Activated CD4-positive, alpha-beta memory T cell treated with anti-CD3 and anti-CD28 coated beads, Interleukin-2, amount 10 ng/mL, durations not matched to agents 7 days and 5 days (primary cell): ENCODE measurements at places on chromosomes 6 and 20. TPM values are rescaled to one million over a fixed set of nuclear protein-coding genes. Genes with fewer than 3 reads are reported as not detected.

PROCR gene
- 0.88 TPM for total RNA-seq

- no peak for DNase-seq
These were observed 427.3 kb upstream of the CITED2 start for GRCh38 chr6:139801571-139802321.

DNA sequence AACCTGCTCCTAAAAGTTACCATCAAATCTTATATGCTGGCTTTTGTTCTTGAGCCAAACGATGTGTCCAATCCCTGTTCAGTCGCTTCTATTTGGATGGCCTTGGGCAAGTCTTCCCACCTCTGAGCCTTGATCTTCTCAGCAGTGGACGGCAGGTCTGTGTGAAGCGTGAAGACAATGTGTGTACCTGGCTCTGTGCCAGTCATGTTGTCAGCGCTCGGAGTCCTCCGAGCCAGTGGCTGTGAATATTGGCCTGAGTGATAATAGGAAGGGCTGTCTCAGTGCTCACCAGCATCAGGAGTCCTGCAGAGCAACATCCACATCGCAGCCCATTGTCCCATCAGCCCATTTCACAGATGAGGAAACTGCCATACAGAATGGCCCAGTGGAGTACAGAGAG is 219.0 kb downstream of the CDC5L start:
- DNase-seq: no peak

FAM209B gene
- total RNA-seq: 0.91 TPM

GRCh38 chr6:121776054-121776453 is 340.6 kb downstream of the GJA1 start:
- no peak for DNase-seq

DNA sequence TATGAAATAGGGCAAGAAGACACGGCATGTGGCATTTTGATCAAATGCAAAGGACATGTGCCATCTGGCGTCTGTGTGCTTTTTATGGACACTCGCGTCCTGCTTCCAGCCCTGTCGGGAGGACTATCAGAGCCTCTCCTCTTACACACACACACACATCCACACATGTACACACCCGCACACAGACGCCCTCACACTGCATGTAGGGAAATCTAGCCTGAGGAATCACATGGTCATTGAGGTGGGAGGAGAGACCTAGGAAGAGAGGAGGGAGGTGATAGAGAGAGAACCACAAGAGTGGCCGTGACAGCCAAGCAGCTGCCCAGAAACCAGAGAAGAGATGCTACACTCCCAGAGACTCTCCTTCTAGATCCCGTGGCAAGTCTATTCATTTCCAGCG is 105.9 kb upstream of the CDYL start:
- no peak for DNase-seq

DNA sequence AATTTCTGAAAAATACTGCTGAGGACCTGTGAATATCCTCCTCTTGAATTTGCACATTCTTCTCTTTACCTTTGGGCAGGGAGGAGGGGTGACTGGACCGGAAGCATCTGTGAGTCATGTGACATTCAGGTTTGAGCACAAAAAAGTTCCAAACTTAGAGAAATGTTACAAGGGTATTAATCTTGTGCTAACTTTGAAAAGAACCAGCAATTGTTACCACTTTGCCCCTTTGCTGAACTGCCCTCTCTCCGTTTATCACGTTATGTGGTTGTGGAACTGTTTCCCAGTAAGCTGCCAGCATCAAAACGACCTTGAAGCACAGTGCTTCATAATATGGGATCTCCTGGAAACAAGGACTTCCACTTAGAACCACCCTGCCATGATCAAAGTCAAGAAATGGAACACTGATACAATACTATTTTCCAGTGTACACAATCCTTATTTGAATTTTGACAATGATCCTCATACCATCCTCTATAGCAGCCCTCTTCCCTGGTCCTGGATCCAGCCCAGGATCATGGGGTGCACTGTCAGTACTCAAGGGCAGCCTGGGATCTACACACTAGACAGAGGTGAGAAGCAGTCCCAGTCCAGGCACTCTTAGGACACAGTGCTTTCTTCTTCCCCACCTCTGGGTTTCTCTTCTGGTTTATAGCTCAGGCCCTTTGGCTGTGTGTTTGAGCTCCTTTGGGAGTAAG is 2.3 kb upstream of the TUBB1 start:
- no peak for DNase-seq

RCAN2 gene
- total RNA-seq: 2.8 TPM

- DNase-seq: peak; percentile 86
These were observed 1.7 kb downstream of the TNF start for GRCh38 chr6:31576897-31577578.

- DNase-seq: no peak
These were observed 117.1 kb upstream of the RAB32 start for GRCh38 chr6:146426516-146426915.

DNA sequence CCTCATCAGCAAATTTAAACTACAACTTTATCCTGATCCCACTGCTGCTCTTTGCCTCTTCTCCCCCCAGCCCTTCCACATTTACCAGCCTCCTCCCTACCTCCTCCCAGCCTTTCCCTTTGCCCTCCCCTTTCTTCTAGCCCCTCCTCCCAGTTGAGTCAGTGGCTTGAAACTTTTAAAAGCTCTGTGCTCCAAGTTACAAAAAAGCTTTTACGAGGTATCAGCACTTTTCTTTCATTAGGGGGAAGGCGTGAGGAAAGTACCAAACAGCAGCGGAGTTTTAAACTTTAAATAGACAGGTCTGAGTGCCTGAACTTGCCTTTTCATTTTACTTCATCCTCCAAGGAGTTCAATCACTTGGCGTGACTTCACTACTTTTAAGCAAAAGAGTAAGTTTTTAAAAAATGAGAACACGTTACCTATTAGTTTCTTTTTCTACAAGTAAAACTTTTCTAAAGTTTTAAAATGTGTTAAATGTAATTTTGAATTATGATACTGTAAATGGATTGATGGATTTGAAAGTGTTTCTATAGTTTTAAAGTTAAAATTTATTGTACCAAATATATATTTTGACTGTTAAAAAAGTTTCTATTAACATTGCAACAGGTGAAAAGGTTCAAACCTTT is at the start of gene GJA1:
Gene GJA1 (plus strand): TSS at position 203 of the 626 bp plus-strand sequence. CDS start 11,202 bp downstream, outside the sequence.
- DNase-seq: no peak

- DNase-seq: no peak
These were observed 64.1 kb downstream of the FAM50B start for GRCh38 chr6:3913077-3913957.

KAT14 gene
- total RNA-seq: 15.1 TPM

- no peak for DNase-seq
These were observed 3.8 kb downstream of the GUCA1A start for GRCh38 chr6:42176981-42177380.

DNA sequence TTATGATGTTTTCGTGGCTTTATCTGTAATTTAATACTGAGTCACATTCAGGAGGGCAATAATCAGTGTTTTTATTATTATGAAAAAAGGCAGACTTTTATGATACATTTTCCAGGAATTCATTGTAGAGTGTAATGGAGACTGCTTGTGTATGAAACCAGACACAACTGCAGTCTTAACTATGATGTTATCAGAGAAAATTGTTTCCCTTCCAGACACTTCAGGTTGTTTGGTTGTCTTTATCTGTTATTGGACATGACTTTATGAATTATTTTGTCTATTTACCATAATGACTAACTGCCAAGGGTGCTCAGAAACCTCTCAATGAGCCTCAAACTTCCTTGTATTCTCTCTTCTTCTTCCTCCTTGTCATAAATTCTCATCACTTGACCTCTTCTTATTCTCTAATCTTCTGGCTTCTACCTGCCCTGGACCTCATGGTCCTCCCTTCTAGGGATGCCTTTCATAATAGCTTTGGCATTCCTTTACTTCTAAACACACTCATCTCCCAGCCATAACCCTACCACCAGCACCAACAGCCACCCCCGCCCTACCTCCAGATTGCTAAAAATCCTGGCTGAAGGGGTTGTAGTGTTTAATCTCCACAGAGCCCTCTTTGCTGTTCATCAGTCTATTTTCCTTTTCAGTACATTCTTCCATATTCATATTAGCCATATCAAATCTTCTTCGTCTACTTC is 492.5 kb downstream of the CDKAL1 start:
- no peak for DNase-seq

OLIG3 gene
- total RNA-seq: 0.45 TPM

GRCh38 chr6:148146717-148147462 is 195.7 kb upstream of the SASH1 start:
- peak; percentile 49 for DNase-seq

DNA sequence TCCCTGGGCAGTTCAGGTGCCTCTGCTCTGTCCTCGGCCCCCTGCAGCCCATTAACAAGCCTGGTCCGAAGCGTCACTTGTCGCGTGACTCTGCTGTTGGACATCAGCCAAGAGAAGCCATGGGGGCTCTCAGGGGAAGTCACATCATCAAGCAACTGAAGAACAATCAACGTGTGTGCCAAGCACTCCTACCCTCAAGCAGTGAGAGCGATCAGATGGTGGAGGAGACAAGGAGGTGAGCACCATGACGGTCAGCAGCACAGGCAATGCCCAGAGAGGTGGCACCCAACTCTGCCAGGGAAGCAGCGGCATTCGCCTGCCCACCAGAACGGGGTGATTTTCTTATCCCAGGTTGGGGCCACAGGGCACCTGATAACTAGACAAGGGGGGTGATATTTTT is 132.7 kb downstream of the AGPAT4 start:
- DNase-seq: peak; percentile 13

ZNF311 gene
- total RNA-seq: 0.53 TPM

- DNase-seq: no peak
These were observed 574 bp downstream of the ARHGAP40 start for GRCh38 chr20:38602185-38602581.

DNA sequence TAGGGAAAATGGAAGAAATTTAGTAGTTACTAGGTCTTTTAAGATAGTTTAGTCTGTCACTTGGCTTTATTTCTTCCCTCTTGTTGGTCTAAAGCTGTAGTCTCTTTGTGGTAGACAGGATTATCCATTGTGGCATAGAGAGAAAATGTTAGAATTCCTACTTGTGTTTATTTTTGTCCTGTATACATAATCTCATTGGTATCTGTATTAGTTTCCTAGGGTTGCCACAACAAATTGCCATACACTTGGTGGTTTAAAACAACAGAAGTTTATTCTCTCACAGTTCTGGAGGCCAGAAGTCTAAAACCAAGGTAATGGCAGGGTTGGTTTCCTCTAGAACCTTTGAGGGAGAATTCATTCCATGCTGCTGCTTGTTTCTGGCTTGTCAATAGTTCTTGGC is 119.4 kb downstream of the ZFAND3 start:
- no peak for DNase-seq

- no peak for DNase-seq
These were observed 47.2 kb upstream of the IPCEF1 start for GRCh38 chr6:154403788-154404187.

- DNase-seq: no peak
These were observed 221.9 kb downstream of the TTLL2 start for GRCh38 chr6:167546611-167547327.

- no peak for DNase-seq
These were observed 28.3 kb upstream of the FAM83C start for GRCh38 chr20:35320396-35321126.

DNA sequence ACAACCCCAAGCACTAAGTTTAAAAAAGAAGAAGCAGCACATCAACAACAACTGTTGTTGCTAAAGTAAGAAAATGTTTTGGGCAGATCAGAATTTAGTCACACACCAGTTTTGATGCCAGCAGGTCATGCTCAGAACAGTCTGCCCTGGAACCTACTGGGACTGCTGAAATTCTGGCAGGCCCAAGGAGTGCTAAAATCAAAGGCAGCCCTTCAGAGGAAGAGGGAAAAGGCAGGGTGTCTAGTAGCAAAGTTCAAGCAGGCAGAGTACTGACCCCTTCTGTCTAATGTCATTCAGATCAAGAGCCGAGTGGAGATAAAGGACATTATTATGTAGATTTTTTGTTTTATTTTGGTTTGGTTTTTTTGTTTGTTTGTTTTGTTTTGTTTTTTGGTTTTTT is 96.6 kb upstream of the LOC128125822 start:
- no peak for DNase-seq

GRCh38 chr6:126176282-126176681 is 163.6 kb upstream of the CENPW start:
- no peak for DNase-seq

GLP1R gene
- total RNA-seq: not detected

DNA sequence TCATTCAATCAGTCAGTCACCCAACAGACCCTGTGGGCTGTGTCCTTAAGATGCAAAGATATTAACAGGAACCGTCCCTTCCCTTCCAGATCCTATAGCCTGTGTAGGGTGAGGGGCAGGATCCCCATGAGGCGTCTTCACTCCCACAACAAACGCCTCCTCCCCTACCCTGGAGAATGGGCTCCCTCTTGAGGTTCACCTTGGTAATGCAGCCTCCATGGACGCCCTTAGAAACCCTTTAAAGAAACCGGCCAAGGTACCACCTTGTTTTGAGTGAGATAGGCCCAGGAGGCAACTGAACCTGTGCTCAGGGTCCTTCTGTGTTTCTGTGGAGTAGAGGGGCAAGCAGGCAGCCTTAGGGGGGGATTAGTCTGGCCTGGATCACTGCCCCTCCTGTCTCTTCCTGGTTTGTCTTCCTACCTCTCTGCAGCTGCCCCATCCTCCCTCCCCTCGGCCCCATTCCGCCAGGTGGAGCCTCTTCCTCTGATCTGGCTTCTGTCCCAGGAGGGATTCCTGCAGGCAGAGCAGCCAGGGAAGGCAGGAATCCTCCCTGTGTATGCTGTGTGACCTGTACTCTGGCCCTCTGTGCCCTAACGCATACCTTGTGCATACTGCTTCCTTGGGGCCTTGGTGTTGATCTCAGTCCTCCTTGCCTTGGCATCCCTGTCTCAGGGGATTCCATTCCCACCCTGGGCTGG is 6.6 kb upstream of the GUCA1A start:
- peak; percentile 79 for DNase-seq

BPIFA1 gene
- not detected for total RNA-seq

DNA sequence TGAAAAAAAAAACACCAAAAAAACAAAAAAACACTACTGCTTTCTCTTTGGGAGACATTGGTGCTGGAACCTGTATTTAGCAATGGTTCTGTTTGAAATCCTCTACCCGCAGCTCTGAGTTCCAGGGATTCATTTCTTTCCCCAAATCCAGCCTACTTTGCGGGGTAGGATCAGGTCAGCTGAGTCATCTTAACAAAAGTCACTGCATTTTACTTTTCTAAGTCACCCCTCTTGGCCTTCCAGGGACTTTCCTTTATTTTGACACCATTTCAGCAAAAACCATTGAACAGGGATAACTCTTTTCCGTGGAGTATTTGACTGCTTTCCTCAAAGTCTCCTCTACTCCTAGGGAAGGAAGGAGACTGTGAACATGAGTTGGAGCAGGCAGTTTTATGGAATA is 837.6 kb downstream of the MAFB start:
- DNase-seq: no peak

PRND gene
- not detected for total RNA-seq

DNA sequence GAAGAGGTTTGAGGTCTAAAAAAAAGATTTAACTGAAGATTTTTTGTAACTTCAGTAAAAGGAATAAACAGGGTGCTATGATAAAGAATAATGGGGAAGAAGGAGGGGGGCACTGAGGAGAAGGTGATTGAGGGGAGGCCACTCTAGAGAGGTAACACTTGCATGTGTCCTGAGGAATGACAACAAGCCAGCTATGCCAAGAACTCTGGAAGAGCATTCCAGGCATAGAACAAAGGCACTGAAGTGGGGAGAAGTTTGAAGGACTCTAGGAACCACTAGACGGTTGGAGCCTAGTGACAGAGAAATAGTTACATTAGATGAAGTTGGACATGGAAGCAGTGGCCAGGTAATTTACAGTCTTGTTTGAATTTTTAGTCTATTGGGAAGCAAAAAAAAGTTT is 10.8 kb upstream of the SF3B5 start:
- DNase-seq: no peak

- no peak for DNase-seq
These were observed 2.0 kb downstream of the EEF1E1 start for GRCh38 chr6:8100159-8100854.

- no peak for DNase-seq
These were observed 105.9 kb downstream of the GRM4 start for GRCh38 chr6:34039943-34040342.

SLC22A23 gene
- total RNA-seq: 0.83 TPM
